Sigmoid colon (tissue), 7 donors: ENCODE measurements at places on chromosomes 13 and 19. TPM values are rescaled to one million over a fixed set of nuclear protein-coding genes. Genes with fewer than 3 reads are reported as not detected.

GRCh38 chr19:29858000-29858596 lies 46.3 kb downstream of the CCNE1 start:
- no peak overlapping the region for H3K4me3 ChIP-seq
- H3K36me3 ChIP-seq: no peaks in the 10 kb centered on the region
- no peak overlapping the region for H3K27ac ChIP-seq
- peaks cover 5% of the 10 kb centered on the region for H3K27me3 ChIP-seq
- no peaks in the 10 kb centered on the region for H3K4me1 ChIP-seq
- DNase-seq: peak; percentile 59

- no peaks in the 10 kb centered on the region for H3K36me3 ChIP-seq
- no peak for DNase-seq
- H3K27ac ChIP-seq: no peak overlapping the region
- peaks cover 2% of the 10 kb centered on the region for H3K4me1 ChIP-seq
- H3K27me3 ChIP-seq: no peaks in the 10 kb centered on the region
Measured at GRCh38 chr19:3544058-3544376, 5.0 kb downstream of the TEKTIP1 start.

- H3K4me1 ChIP-seq: peaks cover 21% of the 10 kb centered on the region
- H3K4me3 ChIP-seq: peak overlapping the region; percentile 92
- DNase-seq: peak; percentile 80
- peak overlapping the region; percentile 71 for H3K27ac ChIP-seq
- H3K36me3 ChIP-seq: no peaks in the 10 kb centered on the region
Measured at GRCh38 chr19:461721-462551, 1.1 kb upstream of the SHC2 start.

- H3K4me3 ChIP-seq: no peak overlapping the region
- DNase-seq: no peak
- no peak overlapping the region for H3K27ac ChIP-seq
- H3K36me3 ChIP-seq: no peaks in the 10 kb centered on the region
Measured at GRCh38 chr13:46307554-46307953, 79.5 kb downstream of the RUBCNL start.

DNA sequence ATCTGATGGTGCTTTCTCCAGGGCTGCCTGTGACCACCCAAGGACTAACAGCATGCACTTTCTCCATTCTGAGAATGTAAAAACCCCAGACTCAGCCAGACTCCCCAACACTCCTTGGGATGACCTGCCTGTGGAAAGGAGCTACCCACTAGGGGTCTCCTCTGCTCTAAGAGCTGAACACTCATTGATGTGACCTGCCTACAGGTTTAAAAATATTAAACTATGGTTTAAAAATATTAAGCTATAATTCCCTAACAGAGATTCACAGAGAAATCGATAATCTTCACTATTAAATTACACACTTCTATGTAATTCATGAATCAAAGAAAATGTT lies 696.2 kb upstream of the SLITRK5 start:
- no peaks in the 10 kb centered on the region for H3K36me3 ChIP-seq
- no peak for DNase-seq
- no peaks in the 10 kb centered on the region for H3K27me3 ChIP-seq
- H3K27ac ChIP-seq: no peak overlapping the region

DNA sequence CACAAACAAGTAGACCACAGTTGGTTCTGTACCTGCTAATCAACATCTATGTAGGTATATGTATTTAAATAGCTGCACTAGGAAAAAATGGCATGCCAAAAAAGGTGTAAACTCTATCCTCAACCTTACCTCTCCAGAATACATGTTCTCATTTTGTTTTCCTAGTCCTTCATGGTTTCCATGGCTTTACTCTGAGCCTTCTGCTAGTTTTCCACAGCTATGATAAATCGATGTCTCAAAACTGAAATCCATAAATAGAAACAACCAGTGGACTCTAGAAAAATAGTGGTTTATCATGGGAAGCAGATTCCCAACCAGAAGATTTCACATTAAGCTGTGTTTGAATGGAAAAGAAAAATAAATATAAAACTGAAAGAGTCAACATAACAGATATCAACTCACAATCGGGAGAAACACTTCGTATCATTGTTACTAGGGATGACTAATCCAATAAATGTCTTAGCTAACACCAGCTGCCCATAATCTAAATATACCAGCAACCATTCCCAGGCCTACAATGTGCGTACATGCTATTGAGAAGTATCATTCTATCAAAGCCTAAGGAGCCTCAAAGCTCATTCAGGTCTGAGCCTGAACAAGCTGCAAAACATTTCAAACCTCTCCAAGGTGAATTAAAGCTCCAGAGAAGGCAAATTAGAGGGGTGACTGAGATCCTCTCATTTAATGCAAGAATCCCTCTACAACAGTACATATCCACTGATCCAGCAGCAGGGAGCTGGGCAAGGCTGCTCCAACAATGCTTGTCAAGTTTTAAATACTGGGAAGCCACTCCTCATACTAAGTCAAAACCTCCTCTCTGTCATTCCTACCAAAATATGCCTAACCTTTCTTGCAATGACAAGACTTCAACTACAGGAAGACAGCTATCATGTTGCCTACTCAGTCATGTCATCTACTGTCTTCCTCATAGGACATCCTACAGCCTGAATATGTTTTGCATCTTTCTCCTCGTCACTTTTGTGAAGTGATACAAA lies 90.2 kb downstream of the KCTD12 start:
- peaks cover 19% of the 10 kb centered on the region for H3K4me1 ChIP-seq
- H3K27ac ChIP-seq: no peak overlapping the region
- no peak for DNase-seq
- H3K36me3 ChIP-seq: no peaks in the 10 kb centered on the region

DNA sequence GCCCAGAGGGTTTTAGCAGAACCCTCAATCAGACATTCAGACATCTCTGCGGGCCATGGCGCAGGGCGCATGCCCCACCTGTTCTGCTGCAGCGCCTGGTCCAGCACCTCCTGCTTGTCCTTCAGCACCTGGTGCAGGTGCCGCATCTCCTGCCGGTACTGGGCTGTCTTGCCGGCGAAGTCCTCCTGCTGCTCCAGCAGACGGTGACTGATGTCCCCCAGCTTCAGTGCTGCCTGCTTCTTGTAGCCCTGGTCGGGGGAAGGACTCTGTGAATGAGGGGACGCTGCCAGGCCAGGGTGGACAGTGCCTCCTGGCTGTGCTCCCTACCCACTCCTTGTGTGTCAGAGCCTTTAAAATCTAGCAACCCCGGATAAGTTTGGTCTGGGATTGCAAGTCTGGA lies 12.2 kb upstream of the SLC7A9 start:
- H3K27me3 ChIP-seq: no peaks in the 10 kb centered on the region
- no peak for DNase-seq
- no peaks in the 10 kb centered on the region for H3K4me1 ChIP-seq
- H3K36me3 ChIP-seq: no peaks in the 10 kb centered on the region

DNA sequence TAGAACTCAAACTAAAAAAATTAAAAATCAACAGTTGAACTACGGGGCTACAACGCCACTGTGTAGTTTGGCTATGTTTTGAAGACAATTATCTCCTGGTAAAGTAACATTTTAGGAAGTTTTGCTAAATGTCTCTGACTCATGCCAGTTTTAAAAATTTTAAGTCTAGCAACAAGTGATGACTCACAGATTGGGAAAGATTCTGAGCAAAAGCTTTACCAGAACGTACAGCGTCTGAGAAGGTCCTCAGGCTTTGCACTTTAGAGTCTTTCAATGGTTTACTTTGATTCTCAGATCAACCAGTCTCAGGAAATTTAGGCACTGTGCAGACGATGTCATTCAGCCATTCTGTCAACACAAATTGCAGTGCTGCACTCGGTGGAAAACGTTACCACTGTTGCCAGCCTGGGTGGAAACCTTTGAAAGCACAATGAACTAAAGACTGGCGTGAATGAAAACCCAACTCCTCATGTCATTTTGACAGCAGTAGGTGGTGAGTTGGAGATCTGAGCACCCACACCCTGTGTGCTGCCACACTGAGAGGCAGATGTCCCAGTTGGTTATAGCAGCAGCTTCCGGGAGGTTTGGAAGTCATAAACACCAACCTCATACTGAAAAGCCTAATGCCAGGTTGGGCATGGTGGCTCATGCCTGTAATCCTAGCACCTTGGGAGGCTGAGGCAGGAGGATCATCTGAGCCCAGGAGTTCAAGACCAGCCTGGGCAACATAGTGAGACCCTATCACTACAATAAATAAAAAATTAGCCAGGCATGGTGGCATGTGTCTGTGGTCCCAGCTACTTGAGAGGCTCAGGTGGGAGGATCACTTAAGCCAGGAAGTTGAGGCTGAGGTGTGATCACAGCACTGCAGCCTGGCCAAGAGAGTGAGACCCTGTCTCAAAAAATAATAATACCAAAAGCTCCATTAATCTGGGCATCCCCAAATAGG lies 6.3 kb upstream of the WTIP start:
- peak overlapping the region; percentile 24 for H3K27ac ChIP-seq
- no peaks in the 10 kb centered on the region for H3K27me3 ChIP-seq
- DNase-seq: no peak
- peaks cover 5% of the 10 kb centered on the region for H3K4me1 ChIP-seq

GRCh38 chr19:9009431-9009830 lies 778 bp downstream of the MUC16 start:
- peaks cover 9% of the 10 kb centered on the region for H3K27me3 ChIP-seq
- H3K36me3 ChIP-seq: no peaks in the 10 kb centered on the region
- no peak overlapping the region for H3K27ac ChIP-seq
- H3K4me1 ChIP-seq: no peaks in the 10 kb centered on the region

DNA sequence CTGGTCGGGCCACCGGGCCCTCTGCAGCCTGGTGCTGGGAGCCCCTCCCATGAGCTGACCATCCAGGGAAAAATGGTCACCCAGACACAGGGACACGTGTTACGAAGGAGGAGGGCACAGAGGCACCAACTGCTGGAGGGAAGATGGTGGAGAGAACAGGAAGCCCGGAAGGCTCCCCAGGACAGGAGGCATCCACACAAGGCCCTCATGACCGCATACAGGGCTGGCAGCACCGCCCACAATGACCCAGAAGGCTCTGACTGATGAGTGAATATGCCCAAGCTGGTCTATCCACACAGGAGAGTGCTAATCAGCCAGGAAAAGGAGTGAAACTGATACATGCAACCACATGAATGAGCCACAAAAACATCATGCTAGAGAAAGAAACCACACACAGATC lies 14.0 kb upstream of the TMEM86B start:
- peaks cover 88% of the 10 kb centered on the region for H3K36me3 ChIP-seq
- no peaks in the 10 kb centered on the region for H3K4me1 ChIP-seq
- no peak overlapping the region for H3K27ac ChIP-seq
- DNase-seq: no peak

DNA sequence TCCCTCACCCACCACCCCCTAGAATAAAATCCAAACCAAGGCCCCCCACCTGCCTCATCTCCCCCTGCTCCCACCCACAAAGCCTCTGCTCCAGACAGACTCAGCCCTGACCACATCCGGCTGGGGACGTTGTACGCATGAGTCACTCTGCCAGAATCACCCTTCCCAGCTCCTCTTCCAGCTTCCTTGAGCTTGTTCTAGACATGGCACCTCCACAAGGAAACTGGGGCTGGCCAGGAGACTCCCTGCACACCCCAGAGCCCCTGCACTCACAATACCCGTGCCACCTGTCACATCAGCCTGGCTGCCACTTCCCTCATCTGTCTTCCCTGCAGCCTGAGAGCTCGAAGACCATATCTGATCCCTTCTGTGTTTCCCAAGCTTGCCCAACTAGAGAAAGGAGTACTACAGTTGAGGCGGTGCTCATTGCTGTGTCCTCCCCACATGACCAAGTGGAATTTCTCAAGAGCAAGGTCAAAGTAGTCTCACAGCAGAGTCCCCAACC lies 9.7 kb downstream of the DEDD2 start:
- peaks cover 55% of the 10 kb centered on the region for H3K36me3 ChIP-seq
- H3K4me1 ChIP-seq: no peaks in the 10 kb centered on the region
- H3K27me3 ChIP-seq: no peaks in the 10 kb centered on the region
- DNase-seq: no peak
- no peak overlapping the region for H3K27ac ChIP-seq

- no peak overlapping the region for H3K4me3 ChIP-seq
- H3K4me1 ChIP-seq: no peaks in the 10 kb centered on the region
- H3K27me3 ChIP-seq: no peaks in the 10 kb centered on the region
- H3K36me3 ChIP-seq: no peaks in the 10 kb centered on the region
Measured at GRCh38 chr13:105579821-105580710, 955.4 kb downstream of the EFNB2 start.

GRCh38 chr19:40217934-40218890 lies at the start of gene TTC9B:
TTC9B (minus strand) TSS chr19:40218384; CDS start chr19:40218381, 3 bp downstream.
- no peaks in the 10 kb centered on the region for H3K36me3 ChIP-seq
- no peak within 1 kb of the TSS for H3K27ac ChIP-seq
- H3K4me1 ChIP-seq: peaks cover 24% of the 10 kb centered on the region

ZNF526 gene
- 3.9 TPM for total RNA-seq

IFNL4 gene
- total RNA-seq: not detected

APOC1 gene
- 2.3 TPM for total RNA-seq

ZNF439 gene
- total RNA-seq: 5.4 TPM

ZNF534 gene
- total RNA-seq: not detected
